CD4-positive, CD25-positive, alpha-beta regulatory T cell (primary cell): ENCODE measurements at places on chromosomes 2 and 18. TPM values are rescaled to one million over a fixed set of nuclear protein-coding genes. Genes with fewer than 3 reads are reported as not detected.

The SCYGR1 gene
- total RNA-seq = not detected

The MAL gene
- 130 TPM for total RNA-seq

The SNRNP27 gene
- total RNA-seq = 44.1 TPM

The RPE gene
- 17.9 TPM for total RNA-seq

The EFEMP1 gene
- total RNA-seq = not detected

The MARCO gene
- not detected for total RNA-seq

The PDCL3 gene
- 45.2 TPM for total RNA-seq

The SMPD4 gene
- total RNA-seq = 78.7 TPM

The PKDCC gene
- total RNA-seq = not detected

The FSHR gene
- total RNA-seq = not detected

The SERPINB12 gene
- total RNA-seq = not detected

The LAMA1 gene
- total RNA-seq = not detected

The PFN4 gene
- not detected for total RNA-seq

The ZAP70 gene
- total RNA-seq = 431 TPM

The FNDC4 gene
- 0.39 TPM for total RNA-seq

The CPSF3 gene
- 23.1 TPM for total RNA-seq

The RNF125 gene
- total RNA-seq = 81.7 TPM

The SCN9A gene
- 0.57 TPM for total RNA-seq

The ADI1 gene
- total RNA-seq = 21.2 TPM

The DNAH7 gene
- total RNA-seq = not detected

The SNRPD1 gene
- 31.4 TPM for total RNA-seq

The LONRF2 gene
- total RNA-seq = 0.42 TPM

The C1QL2 gene
- not detected for total RNA-seq

The CASP8 gene
- 254 TPM for total RNA-seq

The FOXI3 gene
- total RNA-seq = not detected

The SLC16A14 gene
- not detected for total RNA-seq

The CXCR4 gene
- total RNA-seq = 2,224 TPM

The EVX2 gene
- total RNA-seq = not detected

The ZSWIM2 gene
- not detected for total RNA-seq
